ENCODE measurements at places on chromosomes 13 and 19. TPM values are rescaled to one million over a fixed set of nuclear protein-coding genes. Genes with fewer than 3 reads are reported as not detected.

DNA sequence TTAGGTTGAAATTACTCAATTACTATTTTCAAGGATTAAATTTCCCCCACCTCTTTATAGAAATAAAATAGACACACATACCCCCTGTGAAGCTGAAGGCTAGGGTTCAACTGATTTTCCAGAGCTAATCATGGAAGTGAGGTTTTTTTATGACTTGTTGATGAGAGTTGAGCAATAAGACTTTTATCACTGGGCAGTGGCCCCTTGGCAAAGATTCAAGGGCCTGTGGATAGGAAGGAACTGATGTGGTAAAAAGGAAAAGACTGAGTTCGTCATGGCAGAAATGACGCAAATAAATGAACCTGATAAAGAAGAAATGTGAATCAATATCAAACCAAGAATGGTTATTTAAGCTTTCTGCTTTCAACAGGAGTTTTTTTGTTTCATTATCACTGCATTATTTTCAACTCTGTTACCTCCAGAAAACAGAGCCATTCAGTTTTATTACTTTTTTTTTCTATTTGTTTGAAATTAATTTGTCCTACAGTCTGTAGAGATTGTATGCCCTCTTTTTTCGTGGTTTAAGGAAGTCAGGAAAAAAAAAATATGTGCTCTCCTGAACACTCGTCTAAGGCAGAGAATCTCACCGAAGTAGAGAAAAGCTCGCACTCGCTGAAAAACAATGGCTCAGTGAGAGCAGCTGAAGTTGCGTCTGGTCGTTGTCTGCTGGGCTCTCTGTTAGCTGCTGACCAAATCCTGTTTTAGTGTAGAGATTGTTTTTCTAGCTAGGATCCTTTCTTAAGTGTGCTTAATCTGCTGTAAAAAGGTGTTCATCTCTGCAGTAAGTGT lies 38.9 kb downstream of the STOML3 start:
- no peak for DNase-seq

GRCh38 chr19:11437955-11438354 lies 2.5 kb downstream of the PRKCSH start:
- no peak for DNase-seq

DNA sequence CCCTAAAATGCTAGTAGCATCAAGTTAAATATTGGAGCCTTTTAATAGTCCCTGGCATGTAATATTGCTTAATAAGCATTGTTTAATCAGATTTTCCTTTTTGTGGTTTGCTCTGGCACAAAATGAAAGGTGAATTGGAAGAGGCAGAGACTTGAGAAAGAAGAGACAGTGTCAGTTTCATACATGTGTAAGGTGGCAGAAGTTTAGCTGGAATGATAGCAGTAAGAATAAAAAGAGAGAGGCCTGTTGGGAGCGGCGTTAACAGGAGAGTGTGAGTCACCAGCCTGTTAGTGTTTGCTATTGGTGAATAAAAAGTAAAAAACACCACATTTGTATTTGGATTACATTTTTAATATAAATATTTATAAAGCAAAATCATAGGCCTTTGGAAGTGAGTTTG lies 145.3 kb downstream of the PDS5B start:
- no peak for DNase-seq

- DNase-seq: no peak
Observed at GRCh38 chr13:46121597-46122163, 16.8 kb upstream of the CPB2 start.

The OSCAR gene
- total RNA-seq: 2.4 TPM

GRCh38 chr13:31638577-31638976 lies 100.7 kb upstream of the RXFP2 start:
- no peak for DNase-seq

DNA sequence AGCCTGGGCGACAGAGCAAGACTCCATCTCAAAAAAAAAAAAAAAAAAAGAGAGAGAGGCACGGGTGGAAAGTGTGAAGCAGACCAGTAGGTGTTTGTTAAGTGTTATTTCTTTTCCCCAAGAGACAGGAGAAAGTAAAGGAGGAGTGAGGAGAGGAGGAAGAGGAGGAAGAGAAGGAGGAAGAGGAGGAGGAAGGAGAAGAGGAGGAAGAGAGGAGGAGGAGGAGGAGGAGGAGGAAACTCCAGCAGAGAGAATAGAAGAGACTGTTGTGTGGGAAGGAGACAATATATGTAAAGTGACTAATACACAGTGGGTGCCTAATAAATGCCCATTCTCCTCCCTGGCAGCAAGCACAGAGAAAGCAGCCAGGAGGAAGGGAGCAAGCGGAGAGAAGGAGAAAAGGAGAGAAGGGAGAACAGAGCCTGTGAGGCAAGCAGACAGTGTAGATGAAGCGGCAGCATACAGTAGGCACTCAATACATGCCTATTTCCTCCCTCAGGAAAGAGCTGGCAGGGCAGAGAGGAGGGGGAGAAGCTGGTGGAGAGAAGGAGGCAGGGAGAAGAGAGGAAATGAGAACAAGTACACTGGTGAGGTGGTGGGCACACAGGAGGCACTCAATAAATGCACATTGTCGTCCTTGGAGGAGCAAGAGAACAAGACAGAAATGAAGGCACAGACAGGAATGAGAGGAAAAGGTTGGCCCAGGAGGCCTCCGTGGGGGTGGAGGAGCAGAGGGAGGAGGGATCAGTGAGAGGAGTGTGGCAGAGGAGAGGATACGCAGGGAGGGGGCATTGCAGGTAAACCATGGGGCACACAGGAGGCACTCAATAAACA lies 16.6 kb downstream of the JOSD2 start:
- DNase-seq: no peak

DNA sequence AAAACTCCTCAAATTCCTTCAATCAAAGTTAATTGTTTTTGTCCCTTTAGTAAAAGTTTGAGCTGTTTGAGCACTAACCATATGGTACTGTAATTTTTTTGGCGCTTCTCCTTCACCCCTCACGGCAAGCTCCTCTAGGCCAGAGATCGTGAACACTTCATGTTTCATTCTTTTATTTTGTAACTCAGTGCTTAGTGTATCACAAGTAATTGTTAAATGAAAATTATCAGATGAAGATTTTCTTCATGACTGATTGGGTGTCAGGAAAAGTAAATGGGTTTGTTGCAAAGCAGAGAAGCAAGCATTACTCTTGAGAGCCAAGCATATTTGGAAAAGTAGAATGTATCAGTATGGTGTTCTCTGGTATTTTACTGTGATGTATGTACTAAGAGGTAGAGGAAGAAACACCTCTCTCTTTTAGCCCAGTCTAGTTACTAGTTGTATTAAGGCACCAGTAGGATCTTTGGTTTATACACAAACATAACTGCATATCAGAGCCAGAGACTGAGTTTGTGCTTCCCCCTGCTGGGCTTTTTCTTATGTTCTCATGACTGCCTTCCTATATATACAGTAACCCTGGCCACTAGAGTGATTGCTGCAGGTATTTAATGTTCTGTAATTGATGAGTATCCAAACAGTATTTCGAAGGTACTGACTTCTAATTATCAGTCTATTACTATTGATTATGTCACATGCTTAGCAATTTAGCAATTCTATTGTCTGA lies 202.3 kb upstream of the KLHL1 start:
- DNase-seq: peak; percentile 13

DNA sequence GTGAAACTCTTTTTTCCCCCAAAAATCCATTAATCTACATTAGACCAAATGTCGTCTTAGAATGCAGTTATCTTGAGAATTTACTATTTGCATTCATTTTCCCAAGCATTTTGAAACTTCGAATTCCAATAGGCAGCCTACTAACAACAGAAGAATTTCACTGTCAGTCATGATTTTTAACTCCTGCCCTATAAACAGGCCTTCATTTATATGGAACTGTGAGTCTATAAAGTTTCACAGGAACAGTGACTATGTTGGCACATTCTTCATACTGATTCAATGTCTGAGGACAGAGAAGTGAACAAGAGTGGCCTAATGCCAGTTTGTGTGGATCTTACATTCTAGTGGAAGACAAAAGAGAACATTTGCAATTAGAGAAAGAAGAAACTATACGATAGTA lies 198.0 kb downstream of the PCDH17 start:
- no peak for DNase-seq

The C1QTNF9 gene
- not detected for total RNA-seq

DNA sequence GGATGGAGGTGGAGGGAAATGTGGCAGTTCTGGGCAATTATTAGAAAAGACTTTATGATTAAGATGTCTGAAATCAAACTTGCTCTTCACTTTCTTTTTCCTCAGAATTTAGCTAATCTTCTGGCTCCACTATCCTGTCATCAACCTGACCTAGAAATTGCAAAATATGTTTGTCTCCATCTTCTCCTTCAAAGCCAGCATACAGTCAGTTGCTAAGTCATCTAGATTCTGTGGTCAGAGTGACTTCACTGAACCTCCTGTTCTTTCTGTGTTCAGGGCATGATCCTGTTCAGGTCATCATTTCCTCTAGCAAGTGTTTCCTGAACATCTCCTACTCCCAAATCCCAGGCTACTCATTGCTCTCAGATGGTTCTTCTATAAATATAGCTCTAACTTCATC lies 10.8 kb upstream of the CCNA1 start:
- peak; percentile 43 for DNase-seq

GRCh38 chr19:20388706-20389225 lies 176.8 kb downstream of the ZNF737 start:
- no peak for DNase-seq

The ZNF563 gene
- total RNA-seq: 1.1 TPM

The PGLYRP2 gene
- total RNA-seq: not detected

GRCh38 chr13:104416973-104417372 lies 1350.8 kb upstream of the SLC10A2 start:
- DNase-seq: no peak

The KASH5 gene
- total RNA-seq: 0.39 TPM

- DNase-seq: no peak
Observed at GRCh38 chr13:45243077-45243476, 42.2 kb upstream of the KCTD4 start.

- DNase-seq: no peak
Observed at GRCh38 chr19:41810301-41810700, 13.9 kb downstream of the CEACAM3 start.

DNA sequence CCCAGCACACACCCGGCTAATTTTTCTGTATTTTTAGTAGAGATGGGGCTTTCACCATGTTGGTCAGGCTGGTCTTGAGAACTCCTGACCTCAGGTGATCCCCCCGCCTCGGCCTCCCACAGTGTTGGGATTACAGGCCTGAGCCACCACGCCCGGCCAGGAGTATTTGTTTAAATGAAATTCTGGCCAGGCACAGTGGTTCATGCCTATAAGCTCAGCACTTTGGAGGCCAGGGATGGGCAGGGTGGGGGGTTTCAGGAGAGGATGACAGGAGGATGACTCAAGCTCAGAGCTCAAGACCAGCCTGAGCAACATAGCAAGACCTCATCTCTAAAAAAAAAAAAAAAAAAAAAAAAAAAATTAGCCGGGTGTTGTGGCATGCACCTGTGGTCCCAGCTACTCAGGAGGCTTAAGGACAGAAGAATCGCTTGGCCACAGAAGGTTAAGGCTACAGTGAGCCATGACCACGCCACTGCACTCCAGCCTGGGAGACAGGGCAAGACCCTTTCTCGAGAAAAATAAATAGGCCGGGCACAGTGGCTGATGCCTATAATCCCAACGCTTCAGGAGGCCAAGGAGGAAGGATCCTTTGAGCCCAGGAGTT lies 8.2 kb upstream of the DHDH start:
- no peak for DNase-seq

The TMEM221 gene
- total RNA-seq: 3.9 TPM

DNA sequence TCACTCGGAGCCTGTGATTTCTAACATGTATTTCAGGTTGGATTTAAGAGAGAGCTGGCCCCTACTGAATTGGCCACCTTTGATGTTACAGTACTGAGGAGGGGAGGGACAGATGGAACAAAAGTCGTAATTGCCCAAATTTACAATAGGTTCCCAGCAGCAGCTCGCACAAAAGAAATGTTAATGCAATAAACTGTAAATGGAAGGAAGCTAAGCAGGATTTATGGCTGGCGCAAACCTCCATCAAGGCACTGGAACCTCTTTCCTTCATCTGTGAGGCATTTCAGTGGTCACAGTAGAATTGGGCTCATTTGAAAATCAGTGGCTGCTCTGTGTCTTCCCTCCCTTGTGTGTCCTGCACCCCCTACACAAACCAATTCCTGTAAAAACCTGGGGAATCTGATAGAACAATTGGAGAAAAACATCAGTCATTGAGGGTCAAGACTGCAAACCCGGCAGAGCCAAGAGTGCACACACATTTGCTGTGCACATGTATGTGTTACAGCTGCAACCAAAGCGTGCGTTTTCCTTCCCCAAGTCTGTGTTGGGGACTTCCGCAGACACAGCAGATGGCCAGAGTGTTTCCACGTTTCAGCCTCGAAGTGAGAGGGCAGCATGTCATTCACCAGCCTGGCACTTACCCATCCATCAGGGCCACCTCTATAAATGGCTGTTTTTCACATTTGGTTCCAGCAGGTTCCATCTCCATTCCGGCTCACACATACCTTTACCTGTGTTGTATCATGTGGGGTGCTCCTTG lies 192.8 kb downstream of the TM9SF2 start:
- no peak for DNase-seq

- DNase-seq: no peak
Observed at GRCh38 chr19:42078058-42078457, 2.1 kb downstream of the ZNF574 start.

GRCh38 chr13:113850722-113851479 lies 13.0 kb downstream of the GAS6 start:
- DNase-seq: no peak

The ZNF490 gene
- 7.5 TPM for total RNA-seq

DNA sequence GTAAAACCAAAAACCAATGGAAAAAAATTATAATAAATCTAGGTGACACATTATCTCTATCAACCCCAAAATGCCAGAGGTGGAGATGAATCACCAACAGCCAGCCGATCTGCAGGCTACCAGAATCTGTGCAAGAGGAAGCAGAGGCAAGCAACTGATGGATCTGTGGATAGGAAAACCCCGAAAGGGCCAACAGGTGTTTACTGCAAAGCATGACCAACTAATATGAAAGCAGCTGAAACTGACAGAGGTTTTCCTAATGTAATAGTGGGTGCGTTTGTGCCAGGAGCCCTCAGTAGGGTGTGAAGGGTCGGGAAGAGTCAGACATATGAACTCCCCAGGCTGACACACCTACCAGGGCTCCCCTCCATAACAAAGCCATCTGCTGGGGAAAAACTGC lies 554.6 kb downstream of the RFC3 start:
- DNase-seq: no peak

GRCh38 chr19:3175781-3176714 lies 2.5 kb upstream of the S1PR4 start:
- peak; percentile 91 for DNase-seq
